ENCODE measurements at places on chromosomes 3 and 15.
A peak's percentile ranks its signal among the peaks of the same experiment; 100 is the strongest.

DNA sequence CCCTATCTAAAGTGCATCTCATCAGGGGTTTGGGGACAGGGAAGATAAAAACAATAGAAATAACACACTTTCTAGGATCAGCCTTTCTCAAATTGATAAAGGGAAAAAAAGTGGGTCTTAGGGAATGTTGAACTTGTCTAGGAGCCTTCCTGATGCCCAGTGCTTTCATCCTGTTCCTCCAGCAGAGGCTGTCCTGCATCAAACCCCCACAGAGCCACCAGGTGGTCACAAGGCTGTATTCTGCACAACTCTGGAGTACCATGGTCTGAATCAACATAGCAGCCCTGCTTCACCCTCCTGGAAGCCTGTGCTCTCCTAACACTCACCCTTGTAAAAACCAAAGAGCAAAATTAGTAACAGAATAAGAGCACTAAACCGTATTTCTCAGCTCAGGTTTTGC, 118.5 kb upstream of the SLC25A36 start:
- DNase-seq: no peak

DNA sequence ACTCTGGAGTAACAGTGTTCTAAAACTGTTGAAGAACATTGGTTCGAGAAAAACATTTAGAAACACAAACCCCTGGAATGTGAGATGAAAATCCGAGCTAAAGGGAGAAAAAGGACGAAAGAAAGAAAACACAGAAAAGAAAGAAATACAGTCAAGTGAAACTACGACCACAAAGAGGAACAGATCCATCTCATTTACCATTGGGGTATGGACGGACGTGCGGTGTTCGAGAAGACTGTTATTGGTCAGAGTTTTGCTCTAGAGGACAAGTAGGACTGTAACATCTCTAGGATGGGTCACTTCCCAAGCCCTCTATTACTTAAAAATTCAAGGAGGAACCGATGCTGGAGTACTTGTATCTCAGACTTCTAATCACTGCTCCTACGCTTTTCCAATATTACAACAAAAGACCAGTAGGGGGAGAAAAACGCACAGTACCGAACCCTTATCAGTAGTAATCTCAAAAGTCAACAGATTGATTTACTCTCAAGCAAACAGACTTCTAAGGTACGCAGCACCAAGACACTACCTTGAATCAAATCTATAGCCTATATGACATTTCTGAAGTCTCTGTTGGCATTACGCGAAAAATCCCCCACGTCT, 1.1 kb upstream of the PIK3CA start:
- DNase-seq: peak; percentile 32

- DNase-seq: no peak
Observed at GRCh38 chr3:187044206-187044605, 95.1 kb downstream of the RPL39L start.

DNA sequence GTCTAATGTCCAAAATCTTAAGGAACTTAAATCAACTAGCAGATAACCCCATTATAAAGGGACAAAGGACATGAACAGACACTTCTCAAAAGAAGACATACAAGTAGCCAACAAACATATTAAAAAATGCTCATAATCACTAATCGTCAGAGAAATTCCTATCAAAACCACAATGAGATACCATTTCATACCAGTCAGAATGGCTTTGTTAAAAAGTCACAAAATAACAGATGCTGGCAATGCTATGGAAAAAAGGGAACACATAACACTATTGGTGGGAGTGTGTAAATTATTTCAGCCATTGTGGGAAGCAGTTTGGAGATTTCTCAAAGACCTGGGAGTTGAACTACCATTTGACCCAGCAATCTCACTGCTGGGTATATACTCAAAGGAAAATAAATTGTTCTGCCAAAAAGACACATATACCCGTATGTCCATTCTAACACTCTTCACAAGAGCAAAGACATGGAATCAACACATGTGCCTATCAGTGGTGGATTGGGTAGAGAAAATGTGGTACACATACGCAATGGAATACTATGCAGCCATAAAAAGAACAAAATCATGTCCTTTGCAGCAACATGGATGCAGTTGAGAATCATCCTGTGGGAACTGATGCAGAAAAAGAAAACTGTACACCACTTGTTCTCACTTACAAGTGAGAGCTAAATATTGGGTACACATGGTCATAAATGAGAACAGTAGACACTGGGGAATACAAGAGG, 78.5 kb downstream of the TCF12 start:
- no peak for DNase-seq

- DNase-seq: peak; percentile 79
Observed at GRCh38 chr3:148955544-148956346, 35.6 kb upstream of the GYG1 start.

- DNase-seq: no peak
Observed at GRCh38 chr15:76349301-76350070, 12.9 kb downstream of the ISL2 start.

DNA sequence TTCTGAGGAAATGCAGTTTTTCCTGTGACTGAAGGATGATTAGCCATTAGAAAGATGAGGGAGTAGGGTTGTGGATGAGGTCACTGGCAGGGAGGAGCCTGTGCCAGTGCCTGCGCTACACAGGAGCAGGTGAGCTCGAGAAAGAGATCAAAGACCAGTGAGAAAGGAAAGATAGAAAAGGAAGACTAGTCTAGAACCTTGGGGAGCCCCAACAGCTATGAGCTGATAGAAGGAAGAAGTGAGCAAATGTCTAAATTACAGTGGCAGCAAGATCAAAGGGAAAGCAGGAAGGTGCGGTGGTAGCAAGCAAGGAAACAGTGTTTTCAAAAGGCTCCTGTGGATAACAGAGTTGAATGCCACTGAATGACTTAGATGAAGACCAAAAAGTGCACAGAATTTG, 39.6 kb downstream of the LNP1 start:
- no peak for DNase-seq

DNA sequence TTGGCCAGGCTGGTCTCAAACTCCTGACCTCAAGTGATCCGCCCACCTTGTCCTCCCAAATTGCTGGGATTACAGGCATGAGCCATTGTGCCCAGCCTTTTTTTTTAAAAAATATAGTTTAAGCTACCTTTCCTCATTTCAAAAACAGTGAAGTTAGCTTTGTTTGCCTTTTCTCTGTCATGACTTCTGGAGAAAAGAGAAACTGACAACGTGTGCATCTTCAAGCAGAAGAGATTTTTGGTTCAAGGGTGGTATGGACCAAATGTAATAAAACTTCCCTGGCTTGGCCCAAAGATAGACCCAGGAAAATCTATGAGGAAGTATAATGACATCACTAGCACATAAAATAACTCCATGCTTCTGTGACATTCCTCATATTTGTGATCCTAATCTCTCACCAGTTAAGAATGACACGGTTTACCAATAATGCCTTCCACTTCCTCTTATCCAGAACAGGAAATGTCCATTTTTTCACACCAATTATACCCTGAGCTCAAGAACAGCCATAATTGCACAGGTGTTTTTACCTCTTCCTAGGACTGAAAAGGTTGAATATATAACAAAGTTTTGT, 781.2 kb upstream of the NR2F2 start:
- no peak for DNase-seq

DNA sequence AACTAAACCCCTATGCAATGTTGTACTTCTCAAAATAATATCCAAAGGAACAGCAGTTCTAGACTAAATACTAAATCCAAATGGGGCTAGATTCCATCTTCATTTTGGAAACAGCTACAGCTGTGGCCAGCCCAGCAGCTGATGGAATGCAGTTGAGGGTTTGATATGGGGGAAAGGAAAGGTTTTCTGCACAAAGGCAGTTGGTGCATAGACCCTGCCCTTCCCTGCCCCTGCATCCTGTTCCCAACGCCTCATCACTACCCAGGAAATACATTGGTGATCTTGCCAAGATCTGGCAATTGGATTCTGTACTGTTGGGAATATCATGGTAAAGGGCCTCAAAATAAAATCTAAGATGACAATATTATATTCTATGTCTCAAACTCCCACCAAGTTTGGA, 43.9 kb downstream of the DTWD1 start:
- no peak for DNase-seq

GRCh38 chr3:106748472-106749262, 628.6 kb upstream of the CCDC54 start:
- DNase-seq: no peak

DNA sequence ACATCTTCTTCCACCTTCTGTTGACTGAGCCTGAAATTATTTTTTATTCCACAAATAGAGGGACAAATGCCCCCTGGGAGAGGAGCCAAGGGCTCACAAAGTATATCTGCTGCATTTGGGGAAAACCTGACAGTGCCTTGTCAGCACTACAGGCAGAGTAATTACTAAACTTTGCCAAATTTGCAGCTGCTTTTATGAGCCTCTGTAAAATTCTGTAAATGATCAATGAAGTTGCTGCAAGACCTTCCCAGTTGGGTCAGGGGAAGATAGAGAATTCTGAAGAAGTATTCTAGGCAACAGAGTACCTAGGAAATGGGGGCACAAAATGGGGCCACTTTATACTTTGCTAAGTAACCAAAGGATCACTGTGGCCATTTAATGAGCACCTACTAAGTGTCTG, 10.5 kb downstream of the GHSR start:
- no peak for DNase-seq

DNA sequence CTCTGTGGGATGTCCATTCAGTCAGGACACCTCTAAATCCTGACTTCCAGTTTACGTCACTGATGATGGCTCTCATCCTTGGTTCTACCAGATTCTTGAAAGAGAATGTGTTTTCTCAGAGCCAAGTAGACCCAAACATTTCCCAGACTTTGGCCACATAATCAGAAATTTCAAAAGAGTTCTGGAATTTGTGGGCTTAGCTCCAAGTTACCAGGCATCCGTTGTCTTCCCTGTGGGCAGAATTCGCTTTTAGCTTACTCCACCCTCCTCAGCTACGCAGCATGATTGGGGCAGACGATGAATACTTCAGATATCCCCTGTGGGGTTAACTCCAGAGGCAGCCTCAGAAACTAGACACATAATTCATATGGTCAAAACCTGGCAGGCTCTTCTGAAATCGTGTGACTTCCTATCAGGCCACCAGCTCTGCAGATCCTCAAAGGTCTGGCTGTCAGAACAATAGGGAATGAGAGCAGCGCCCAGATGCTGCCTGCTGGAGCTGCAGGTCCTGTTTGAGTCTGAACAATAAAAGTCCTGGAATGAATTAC, 30.6 kb downstream of the CRTC3 start:
- peak; percentile 79 for DNase-seq

DNA sequence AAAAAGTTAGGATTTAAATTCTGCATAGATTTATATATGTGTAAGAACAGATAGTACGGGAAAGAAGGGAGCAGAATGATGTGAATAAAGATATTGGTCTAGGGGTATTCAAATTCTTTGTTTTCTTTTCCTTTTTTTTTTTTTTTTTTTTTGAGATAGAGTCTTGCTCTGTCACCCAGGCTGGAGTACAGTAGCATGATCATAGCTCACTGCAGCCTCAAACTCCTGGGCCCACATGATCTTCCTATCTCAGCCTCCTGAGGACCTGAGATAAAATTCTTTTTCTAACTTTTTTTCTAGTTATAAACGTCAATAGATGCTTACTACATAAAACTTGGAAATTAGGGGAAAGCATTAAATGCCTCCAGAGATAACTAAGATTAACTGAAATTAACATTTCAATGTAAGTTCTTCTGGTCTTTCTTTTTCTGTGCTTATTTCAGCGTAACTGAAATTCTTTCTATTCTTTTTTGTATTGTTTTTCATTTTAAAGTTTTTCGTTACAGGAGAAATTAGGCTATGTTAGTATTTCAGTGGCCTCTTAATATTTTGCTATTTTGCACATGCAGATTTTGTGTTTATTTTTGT, 29.2 kb downstream of the UBE2Q2 start:
- no peak for DNase-seq

GRCh38 chr3:71863563-71864190, 78.7 kb upstream of the PROK2 start:
- no peak for DNase-seq

- peak; percentile 87 for DNase-seq
Observed at GRCh38 chr3:143973259-143974021, 1.8 kb downstream of the DIPK2A start.

- DNase-seq: peak; percentile 76
Observed at GRCh38 chr3:11774296-11774877, 72.3 kb downstream of the TAMM41 start.

DNA sequence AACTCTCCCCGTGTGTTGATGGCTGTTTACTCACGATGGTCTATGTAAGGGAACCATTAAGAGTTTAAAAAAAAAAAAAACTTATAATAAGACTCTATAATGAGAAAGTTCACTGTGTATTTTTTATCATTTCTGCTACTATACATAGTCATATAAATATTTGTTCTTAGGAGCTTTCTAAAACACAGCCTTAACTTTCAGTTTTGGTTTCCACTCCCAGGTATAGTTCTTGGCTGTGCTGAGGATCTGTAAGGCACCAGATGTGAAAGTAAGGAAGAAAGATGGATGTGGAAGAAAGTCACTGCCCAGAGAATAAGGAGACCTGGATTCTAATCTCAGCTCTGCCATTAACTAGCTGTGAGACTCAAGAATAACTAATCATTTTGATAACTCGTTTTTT, 101.9 kb upstream of the THBS1 start:
- no peak for DNase-seq

DNA sequence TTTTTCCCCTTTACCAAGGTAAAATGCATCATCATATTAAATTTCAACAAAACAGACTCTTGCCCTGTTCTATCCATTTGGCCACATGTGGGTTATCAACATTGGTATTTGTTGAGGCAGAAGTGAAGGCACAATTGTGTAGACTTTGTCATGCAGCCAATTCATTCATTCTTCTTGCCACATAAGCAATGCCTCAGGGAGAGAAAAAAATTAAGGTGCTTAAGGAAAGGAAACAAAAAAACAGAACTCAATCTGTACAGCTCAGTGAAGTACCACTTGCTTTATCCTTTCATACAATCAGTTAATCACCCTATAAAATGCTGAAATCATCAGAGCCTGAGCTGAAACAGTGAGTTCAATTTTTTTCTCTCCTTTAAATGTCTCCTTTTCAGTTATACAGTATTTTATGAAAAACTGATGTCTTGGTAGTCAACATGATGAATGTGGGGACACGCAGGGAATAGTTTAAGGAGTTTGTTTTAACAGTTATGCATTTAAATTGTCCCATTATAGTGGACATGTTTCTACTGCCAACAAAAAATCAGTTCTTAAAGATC, 588.9 kb downstream of the MFSD1 start:
- DNase-seq: no peak
